Esophagus mucosa (tissue), 1 donor: ENCODE measurements at places on chromosomes 6 and 20. TPM values are rescaled to one million over a fixed set of nuclear protein-coding genes. Genes with fewer than 3 reads are reported as not detected.

The ATP5F1E gene
- total RNA-seq = 60.8 TPM

- ATAC-seq = peak; percentile 96
These were observed 214.1 kb downstream of the COL12A1 start for GRCh38 chr6:74991573-74992332.

- no peak for ATAC-seq
These were observed 20.4 kb downstream of the ZUP1 start for GRCh38 chr6:116648156-116648555.

GRCh38 chr20:33013701-33014326 lies 6.3 kb downstream of the BPIFB2 start:
- ATAC-seq = no peak

DNA sequence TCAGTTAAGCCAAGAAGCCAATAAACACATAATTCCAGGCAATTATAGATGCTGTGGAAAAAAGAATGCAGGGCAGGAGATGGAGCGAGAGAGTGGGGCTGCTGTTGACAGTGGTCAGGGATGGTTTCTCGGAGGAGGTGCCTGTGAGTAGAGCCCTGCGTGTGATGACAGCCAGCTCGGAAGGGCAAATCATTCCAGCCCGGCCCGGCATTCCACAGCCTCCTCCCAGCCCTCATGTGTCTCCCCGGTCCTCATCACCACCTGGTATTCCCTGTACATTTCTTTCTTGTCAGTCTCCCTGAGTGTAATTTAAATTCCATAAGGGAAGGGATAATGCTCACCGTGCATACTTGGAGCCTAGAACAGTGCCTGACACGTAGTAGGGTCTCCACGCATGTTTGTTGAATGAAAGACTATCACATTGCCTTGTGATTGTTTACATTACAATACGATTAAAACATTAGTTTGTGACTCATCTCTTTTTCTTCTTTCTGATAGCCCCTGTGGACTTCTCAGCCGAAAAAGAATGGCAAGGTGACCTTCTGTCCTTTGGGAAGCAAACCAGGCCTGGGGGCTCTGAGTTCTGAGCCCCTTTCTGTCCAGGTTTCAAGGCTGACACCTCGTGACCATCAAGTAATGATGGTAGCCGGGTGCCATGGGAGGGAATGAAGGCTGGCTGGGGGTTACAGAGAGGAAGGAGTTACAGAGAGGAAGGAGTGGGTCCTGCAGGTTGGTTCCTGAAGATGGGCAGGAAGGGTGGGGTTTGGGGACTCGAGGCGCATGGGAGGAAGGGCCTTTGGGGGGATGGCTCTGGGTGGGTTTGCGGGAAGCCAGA lies 379.5 kb upstream of the SULF2 start:
- ATAC-seq = no peak

DNA sequence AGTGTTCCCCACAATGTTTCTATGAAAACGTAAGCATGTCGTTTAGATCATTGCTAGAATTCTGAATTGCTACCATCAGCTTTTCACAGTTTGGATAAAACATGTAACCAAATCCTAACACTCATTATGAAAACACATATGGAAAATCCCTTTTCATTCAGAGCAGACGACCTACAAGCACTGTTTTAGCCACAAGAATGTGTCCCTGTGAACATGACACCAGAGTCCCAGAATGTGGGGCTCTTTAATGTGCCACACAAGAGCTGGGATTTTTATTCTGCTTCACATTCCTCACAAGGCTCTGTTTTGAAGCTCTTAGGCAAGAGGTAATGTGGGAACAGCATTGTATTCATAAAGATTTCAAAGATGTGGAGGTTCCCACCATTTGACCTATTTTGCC lies 141.1 kb upstream of the CITED2 start:
- ATAC-seq = no peak
